ENCODE measurements at places on chromosomes 2 and 18.

GRCh38 chr18:23380001-23380550 lies 73.0 kb upstream of the RIOK3 start:
- peak; percentile 31 for DNase-seq

DNA sequence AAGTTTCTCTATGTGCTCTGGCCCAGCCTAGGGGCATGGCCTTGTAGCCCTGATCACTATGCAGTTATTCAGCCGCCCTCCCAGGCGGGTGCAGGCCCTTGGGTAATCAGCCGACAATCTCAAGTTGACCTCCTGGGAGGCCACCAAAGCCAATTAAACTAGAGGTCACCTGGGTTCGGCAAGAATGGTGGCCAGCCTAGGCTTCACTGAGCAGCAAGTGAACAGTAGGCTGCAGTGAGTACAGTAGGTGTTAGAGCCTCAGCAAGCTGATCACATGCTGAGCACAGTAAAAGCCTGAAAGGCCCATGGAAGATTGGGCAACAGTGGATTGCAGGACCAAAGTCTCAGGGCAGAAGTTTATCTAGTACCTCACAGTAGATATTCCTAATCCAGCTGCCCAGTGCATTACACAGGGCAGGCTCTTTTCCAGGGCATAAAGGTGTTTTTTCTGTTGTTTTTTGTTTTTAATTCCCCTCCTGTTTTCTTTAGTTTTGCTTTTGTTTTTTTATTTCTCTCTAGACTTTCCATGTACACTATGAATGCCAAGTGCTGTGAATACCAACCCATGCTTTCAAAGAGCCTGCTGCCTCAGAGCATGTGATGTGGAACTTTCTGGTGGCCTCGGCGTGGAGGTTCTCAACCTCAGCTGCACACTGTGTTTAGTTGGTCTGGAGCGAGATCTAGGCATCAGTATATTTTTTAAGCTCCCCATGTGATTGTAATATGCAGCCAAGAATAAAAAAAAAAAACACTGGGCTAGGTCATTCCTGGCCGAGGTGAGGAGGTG lies 55.9 kb upstream of the ATL2 start:
- no peak for DNase-seq

GRCh38 chr2:133608291-133608690 lies 40.0 kb upstream of the NCKAP5 start:
- no peak for DNase-seq

DNA sequence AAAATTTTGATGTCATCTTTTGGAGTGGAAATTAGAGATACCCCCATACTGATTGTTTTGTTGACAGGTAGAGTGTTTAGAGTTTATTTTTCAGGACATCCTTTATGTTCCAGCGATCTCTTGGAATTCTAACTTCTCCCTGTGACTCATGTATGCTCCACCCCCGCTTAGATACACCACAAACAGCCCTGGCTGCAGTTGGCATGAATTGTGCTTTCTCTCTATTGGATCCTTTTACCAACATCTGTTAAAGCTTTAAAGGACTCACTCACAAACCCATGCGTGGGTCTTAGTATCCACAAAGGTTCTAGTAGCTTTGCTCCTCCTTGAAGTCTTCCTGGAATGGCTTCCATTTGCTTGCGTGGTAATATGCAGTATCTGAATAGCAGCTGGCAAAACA lies 409.5 kb upstream of the POU3F3 start:
- DNase-seq = no peak

DNA sequence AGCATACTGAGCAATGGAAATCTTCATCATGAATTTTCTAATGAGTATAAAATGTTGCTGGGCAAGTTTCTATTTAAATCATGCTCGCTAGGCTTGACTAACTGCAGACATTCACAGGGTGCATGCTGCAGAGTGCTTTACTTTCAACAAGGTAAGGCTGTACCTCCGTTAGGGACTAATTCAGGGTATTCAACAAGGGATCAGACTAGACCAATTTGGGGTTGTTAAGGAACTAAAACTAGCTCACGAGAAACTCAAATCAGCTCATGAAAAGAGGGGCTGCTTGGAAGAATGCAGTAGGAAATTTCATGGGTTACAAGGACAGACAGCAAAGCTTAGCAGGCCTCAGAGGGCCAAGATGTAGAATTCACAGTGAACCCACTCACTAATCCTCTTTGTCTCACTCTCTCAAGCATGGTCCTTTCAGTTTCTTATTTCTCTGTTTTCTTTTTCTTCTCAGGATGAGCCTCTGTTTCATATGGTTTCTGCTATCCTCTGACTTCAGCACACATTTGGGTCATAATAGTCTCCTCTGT lies 2.2 kb downstream of the MYO3B start:
- peak; percentile 39 for DNase-seq

DNA sequence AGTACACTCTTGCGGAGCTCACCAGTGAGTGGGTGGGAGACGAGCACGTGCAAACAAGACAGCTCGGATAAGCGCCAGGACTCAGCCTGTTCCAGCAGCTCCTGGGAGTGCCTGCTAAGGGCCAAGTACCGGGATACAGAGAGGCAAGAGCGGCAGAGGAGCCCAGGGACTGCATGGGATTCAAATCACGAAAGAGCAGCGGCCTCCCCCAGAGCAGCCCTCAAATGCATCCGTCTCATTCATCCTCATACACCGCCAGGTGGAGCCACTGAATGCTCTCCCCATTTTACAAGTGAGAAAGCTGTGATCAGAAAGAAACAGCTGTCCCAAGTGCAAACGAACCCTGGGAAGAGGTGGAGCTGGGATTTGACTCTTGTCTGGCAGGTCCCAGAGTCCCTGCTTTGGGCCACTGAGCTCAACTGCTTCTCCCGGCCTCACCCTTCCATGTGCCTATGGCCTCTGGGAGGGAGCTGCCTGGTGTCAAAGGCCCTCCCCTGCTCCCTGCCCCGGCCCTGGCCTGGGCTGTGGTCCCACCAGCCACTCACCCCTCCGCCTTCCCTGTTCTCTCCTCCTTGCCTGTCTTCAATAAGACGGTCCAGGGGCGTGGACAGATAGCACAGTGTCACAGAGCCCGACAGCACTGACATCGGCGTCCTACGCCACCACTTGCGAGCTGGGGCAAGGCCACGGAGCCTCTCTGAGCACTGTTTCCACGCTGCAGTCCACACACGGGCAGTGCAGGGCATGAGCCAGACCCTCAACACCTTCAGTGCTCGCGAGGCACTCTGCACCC lies 72.8 kb upstream of the TAF1B start:
- DNase-seq = peak; percentile 92

- no peak for DNase-seq
Measured at GRCh38 chr2:84782717-84783442, 98.0 kb downstream of the TRABD2A start.

DNA sequence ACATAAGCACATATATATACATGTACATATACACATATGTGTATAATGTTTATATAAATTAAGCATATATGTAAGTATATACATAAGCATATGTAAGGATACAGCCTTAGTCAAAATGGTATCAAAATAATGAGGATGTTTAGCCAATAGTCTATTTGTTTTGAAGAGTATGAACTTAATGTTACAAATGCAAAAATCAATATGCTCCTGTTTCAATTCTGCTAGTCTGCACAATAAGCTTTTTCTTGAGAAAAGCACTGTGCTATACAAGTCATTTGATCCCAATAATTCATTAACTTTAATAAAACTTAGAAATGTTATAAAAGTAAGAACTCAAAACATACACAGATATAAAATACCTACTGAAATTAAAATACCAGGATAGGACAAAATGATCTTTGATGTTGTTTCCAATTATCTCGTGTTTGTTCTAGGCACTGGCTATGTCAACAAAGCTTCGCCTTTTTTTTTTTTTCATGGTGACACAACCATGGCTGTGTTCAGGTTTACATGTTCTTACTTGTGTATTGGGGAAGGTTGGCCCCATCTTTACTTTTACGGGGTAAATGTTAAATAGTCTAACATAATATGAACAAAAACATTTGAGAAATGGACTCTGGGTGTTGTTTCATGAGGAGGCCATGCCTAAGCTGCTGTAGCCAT lies 271.1 kb upstream of the CDH19 start:
- no peak for DNase-seq

- no peak for DNase-seq
Measured at GRCh38 chr18:63120620-63121019, 198.9 kb downstream of the BCL2 start.

- DNase-seq = peak; percentile 34
Measured at GRCh38 chr2:2324565-2325101, 6.4 kb downstream of the MYT1L start.

GRCh38 chr2:191539068-191539467 lies 138.9 kb upstream of the NABP1 start:
- peak; percentile 71 for DNase-seq

DNA sequence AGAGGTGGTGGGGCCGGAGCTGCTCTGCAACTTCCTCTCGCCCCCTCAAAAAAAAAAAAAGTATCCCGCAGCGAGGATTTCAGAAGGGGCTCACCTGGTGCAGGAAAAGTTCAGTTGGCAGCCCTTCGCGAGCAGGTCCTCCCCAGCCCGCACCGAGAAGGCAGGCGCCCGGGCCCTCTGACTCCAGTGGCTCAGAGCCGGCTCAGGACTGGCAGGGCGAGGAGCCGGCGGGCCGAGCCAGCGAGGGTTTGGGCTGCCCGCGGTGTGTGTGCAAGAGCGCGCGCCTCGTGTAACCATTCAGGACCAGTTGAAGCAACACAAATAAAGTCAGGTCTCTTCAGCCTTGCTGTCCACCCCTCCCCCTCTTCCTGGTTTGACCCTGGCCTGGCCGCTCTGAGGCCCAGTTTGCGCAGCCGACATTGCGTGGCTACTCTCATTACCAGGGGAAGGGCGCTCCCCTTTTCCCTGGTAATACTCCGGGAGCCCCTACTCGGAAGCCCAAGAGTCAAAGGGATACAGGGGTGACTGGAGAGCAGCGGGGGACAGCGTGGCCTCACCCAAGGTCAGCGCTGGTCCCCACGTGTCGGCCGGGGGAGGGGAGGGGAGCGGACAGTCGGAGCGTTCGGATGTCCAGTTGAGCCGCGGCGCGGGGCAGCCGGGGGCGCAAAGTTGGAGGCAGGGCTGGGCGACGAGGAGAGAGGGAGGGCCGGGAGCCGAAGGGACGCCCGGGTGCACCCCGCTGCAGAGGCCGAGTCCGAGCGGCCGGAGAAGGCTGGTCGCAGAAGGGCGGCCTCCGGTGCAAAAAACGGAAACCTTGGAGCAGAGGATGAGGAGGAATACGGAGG lies 12.3 kb downstream of the EN1 start:
- peak; percentile 73 for DNase-seq

DNA sequence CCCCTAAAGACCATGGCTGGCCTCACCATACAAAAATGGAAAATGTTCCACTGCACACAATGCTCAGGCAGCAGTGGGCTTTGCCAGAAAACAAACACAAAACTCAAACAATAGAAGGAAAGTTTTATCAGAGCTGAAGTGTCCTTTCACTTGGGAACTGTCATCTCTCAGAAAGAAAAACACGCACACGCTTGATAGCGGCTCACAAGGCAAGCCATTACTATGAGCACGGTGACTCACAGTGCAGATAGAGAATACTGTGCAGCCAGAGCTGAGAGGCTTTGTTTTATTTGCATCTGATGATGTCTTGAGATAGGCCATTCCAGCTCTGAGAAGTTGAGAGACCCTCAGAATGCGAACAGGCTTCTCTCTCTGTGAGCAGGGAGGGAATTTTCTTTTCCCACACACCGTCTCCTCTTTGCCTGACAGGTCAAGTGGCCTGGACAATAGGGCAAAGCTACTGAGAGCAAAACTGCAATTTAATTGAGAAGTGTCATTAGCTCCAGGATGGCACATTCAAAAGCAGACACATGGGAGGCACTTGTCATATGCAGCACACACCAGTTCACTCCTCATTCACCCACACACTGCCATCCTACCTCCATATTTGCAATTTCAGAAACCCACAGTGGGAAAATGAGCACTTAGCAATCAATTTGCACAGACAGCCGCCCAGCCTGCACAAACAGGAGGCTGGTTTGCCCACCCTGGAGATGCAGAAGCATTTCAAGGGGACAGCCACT lies 236.6 kb downstream of the SS18 start:
- no peak for DNase-seq

GRCh38 chr2:46198164-46198883 lies 98.9 kb upstream of the EPAS1 start:
- DNase-seq = no peak

DNA sequence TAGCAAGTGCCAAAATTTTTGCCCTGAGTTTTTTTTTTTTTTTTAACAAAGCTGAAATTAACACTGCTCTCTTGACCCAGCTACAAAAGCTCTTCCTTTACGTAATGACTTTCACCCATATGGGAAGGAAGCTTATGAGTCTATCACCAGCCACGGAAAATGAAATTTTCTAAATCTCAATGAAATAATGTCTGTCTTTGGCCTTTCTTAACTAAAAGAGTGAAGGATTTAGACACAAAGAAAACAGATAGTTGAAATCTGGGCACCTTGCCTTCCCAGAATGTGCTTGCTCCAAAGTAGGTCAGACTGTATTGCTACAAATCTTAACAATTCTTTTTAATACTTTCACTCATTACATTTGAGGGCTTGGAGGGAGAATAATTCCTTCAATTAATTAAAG lies 180.8 kb upstream of the MGAT5 start:
- DNase-seq = no peak

GRCh38 chr2:56250153-56250729 lies 66.5 kb downstream of the CCDC85A start:
- DNase-seq = no peak

DNA sequence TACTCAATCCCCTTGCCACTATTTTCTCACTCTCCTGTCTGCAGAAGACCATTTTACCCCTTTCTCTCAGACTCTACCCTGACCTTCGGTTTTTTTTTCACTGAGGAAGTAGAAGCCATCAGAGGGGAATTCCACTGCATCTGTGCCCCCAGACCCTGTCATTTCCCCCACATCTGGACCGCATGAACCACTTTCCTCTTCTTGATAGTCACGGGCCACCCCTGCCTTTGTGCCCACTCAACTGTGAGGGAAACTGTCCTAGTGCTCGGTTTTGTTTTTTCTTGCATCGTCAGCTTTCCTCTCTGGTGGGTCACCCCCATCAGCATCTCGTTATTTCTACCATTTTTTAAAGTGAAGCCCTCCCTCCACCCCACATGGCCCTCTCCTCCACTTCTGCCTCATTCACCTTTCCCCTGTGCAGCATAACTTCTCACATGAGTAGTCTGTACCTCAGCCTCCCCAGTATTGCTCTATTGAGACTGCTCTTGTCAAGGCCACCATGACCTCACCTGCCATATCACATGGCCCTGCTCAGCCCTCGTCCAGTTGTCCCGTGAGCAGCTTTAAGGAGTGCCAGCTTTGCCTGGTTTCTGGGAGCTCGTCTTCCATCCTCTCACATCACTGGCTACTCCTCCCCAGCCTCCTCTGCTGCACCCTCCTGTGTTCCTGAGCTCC lies 32.4 kb downstream of the TMEM87B start:
- DNase-seq = no peak

All from GM23338 (cell line).